ENCODE measurements at places on chromosomes 7 and 10.

GRCh38 chr7:124811341-124811740 is 45.7 kb upstream of the GPR37 start:
- no peak for DNase-seq

GRCh38 chr10:43396061-43396927 is 12.7 kb downstream of the HNRNPF start:
- DNase-seq: peak; percentile 30

DNA sequence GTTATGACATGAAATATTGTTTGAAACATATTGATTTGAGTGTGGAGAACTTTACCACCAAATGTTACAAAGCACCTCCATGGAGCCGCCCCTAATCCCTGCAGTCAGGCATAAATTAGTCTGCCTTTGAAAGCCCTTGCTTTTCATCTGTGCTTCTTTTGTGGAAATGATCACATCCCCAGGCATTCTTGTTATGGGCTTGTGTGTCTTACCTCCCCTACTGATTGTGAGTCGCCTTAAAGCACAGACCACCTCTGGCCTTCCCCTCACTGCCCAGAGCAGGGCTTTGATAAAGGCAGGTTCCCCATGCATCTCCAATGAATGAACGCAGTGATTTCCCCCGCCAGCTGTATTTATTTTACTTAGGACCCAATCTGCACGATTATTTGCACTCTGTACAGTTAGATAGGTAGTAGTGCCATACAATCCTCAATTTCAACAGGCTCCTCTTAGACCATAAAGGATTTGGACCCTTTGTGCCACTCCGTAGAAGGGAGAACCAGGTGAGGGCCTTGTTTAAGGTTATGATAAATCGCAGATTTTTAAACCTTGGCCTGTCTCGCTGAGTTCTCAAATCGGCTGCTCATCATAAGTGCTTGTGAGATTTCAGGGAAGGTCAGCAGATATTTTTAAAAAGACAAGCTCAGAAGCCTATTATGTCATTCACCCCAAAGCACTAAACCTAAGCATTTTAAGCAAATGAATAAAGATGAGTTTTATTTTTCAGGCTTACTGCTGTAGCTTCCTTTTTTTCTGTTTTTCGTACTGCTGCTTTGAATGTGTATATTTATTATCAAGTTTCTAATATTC is 107.8 kb downstream of the CUBN start:
- no peak for DNase-seq

DNA sequence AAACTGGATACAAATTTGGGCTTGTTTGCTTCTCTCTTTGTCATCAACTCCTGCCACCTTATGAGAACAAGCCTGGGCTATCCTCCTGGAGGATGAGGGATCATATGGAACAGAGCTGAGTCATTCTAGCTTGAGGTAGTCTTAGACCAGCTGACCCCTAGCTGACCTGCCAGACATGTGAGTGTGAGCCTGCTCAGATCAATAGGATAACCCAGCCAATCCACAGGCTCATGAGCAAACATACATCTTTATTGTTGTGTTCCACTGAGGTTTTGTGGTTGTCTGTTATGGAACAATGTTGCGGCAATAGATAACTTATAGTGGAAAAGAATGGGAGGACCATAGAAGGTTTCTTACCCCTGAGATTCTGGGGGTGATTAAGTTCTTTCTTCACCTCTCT is 54.5 kb upstream of the FAM180A start:
- no peak for DNase-seq

- no peak for DNase-seq
These were observed 45.4 kb downstream of the PPIF start for GRCh38 chr10:79392506-79393176.

GRCh38 chr7:105006367-105007136 is 7.5 kb upstream of the KMT2E start:
- DNase-seq: peak; percentile 20

GRCh38 chr7:129728875-129729467 is 117.5 kb downstream of the NRF1 start:
- peak; percentile 41 for DNase-seq

GRCh38 chr7:3267966-3268690 is 32.9 kb upstream of the SDK1 start:
- DNase-seq: peak; percentile 90

GRCh38 chr7:70707823-70708243 is 424.1 kb upstream of the GALNT17 start:
- peak; percentile 98 for DNase-seq

- DNase-seq: no peak
These were observed 21.7 kb downstream of the AQP1 start for GRCh38 chr7:30933124-30933974.

Data from DMS79 treated with DMSO at 0.1 percent for 48 hours (cell line).